Stimulated activated CD4-positive, alpha-beta T cell treated with anti-CD3 and anti-CD28 coated beads, Interleukin-2, amount 100 ng/mL, for 48 hours (primary cell): ENCODE measurements at places on chromosomes 16 and 17.

DNA sequence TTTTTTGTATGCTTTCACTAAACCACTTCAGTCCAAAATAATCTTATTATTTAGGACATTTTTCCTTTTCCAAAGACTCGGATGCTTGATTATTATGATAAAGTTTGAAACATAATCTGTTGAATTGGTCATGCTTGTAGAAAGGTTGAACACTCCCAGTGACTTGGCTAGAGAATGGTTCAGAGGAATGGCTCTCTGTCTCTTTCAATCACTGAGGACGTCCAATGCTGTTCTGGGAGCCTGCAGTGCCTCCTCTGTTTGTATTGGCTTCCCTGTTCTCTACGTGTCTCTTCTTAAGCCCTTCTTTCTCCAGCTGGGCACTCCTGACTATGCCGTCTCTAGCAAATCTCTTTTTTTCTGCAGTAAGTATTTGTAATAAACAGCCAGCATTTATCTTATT lies 369.0 kb upstream of the DYNLRB2 start:
- DNase-seq, result no peak

DNA sequence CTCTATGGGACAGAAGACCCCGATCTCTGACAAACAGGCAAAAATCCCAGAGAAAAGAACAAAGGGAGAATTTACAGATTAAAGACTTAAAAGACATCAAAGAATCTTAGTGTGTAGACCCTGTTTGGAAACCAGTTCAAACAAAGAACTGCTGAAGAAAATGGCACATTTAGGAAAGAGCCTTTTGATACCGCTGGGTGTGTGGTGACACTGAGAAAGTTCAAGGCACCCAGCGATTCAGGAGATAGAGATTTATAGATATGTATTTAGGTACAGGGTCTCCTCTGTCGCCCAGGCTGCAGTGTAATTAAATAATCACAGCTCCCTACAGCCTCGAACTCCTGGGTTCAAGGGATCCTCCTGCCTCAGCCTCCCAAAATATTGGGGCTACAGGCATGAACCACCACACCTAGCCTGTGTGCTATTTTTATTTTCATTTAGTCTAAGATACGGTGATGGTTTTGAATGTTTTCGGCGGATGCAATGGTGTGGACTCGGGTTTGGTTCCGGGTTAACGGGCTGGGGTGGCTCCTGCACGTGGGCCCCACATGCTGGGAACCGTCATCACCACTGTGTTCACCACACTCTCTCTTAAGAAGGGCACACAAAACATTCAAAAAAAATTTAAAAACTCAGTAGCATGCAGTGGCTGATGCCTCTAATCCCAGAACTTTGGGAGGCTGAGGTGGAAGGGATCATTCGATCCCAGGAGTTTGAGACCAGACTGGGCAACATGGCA lies 114.0 kb downstream of the ZNF778 start:
- no peak for DNase-seq

- DNase-seq, result no peak
Measured at GRCh38 chr16:4071686-4072561, 44.3 kb downstream of the ADCY9 start.

GRCh38 chr16:2028620-2029220 lies 2.0 kb downstream of the NHERF2 start:
- DNase-seq, result no peak

- DNase-seq, result no peak
Measured at GRCh38 chr17:56284482-56284881, 131.2 kb downstream of the ANKFN1 start.

DNA sequence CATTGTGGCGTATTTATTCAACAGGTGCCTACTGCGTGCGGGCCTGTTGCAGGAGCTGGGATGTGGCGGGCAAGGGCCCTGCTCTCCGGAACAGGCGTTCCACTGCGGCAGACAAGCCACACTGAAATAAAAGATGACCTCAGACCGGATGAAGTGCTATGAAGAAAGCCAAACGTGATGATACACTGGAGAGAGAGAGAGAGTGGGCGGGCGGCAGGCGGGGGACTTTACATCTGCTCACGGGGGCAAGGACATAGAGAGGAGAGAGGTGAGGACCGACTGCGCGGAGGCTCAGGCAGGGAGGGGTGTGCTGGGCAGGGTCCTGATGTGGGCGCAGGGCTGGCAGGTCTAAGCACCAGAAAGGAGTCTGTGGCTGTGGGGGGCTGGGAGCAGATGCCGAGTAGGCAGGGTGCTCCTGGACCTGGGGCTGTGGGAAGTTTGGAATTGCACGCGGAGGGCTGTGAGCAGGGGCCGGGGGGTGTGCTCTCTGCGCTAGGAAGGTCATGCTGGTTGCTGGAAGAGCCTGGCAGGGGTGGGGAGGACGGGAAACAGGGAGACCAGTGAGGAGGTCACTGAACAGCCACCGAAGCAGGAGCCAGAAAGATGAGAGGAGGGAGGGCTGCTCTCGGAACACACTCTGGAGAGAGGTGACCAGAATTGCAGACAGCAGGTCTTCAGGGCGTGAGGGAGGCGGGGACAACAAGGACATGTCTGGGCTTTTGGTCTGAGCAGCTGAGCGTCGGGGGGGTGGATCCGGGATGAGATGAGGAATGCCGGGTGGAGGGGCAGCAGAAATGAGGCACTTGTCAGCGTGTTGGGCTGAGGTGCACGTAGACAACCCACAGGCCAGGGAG lies 9.9 kb downstream of the MXRA7 start:
- DNase-seq, result no peak

- no peak for DNase-seq
Measured at GRCh38 chr16:50797456-50797855, 55.6 kb downstream of the CYLD start.

- DNase-seq, result no peak
Measured at GRCh38 chr17:31318851-31319661, 2.4 kb downstream of the EVI2A start.

GRCh38 chr16:3518292-3518985 lies 17.6 kb downstream of the CLUAP1 start:
- no peak for DNase-seq

GRCh38 chr16:75754141-75754540 lies 27.9 kb upstream of the CPHXL start:
- DNase-seq, result no peak

DNA sequence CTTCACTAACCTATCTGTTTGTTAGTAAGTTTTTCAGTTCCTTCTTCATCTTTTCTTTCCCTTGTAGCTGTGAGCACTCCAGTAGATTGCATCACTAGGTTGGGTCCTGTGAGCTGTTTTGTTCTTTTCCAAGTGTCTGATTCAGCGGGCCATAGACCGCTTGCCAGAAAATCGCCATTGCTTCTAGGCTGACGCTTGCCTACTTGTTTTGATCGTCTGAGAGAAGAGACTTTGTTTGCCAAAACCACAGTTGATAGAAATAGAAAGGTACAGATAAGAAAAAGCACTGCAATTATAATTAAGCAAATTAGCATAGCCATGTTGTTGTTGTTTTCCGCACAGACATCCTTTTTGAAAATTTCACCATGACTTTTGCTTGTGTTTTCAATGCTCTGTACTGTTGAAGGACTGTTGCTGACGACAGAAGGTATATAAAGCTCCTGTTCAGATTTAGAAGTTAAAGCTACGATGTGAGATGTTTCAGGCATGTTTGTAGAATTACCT lies 3.1 kb downstream of the EVI2A start:
- peak; percentile 48 for DNase-seq

- DNase-seq, result peak; percentile 66
Measured at GRCh38 chr17:32909787-32910369, 18.1 kb upstream of the TMEM98 start.

DNA sequence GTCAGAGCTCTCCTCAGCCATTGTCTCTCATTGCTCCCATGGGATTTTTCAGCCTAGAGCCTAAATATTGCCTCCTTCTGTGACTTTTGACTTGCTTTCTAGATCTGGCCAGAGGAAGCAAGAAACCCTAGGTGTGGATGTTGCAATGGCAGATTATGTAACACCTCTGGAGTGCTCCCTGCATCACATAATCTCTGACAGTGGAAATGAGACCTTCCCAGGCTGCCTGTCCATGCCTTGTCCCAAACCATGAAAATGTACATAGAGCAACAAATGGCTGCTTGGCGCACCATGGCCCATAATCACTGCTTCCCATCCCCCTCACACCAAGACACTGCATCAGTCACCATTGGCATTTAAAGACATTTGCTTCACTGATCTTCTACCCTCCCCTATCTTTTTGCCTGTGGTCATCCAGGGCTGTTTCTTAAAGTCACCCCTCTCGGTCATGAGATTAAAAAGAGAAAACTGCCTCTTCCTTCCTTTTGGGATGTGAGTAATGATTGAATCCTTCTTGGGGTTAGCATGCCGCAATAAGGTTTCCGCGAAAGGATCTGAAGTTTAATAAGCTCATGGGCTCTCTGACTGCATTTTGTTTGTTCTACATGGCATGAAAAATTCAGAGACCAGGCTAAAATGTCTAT lies 34.2 kb upstream of the CCL2 start:
- DNase-seq, result no peak
